Cortex of kidney (tissue), 1 donor: ENCODE measurements at places on chromosomes 1 and 21.

DNA sequence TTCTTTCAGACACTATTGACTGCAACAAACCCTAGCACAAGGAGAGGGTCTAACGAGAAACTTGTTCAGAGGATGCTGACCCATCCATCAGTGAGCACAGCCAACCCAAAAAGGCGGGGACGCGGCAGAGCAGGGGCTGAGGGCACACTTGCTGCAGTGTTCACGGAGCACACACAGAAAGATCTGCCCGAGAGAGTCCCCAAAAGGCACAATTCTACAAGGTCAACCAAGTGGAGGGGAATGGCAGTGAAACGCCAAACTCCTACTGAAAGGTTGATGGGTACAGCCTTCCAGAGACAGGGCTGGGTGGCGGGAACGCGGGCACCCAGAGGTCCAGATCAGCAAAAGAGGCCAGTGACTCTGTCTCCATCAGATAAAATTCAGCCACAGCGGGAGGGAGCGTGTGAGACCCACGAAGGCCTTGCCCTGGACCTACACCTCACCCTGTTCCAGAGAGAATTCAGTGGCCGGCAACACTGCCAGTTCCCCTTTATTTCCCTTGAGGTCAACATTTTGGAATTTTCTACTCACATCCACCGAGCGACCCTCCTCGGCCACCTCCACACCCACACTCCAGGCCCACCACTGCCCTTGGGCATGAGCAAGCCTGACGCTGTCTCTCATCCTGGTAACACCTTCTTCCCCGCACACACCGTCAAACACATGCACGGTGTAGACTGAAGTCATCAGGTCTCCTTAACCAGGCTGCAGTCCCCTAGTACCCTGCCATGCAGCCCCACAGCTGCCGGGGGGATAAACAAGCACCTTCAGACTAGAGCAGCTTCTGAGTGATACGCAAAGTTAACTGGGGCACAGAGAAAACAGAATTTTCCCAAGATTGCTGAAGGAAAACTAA lies 5.5 kb downstream of the GNG4 start:
- DNase-seq: no peak

DNA sequence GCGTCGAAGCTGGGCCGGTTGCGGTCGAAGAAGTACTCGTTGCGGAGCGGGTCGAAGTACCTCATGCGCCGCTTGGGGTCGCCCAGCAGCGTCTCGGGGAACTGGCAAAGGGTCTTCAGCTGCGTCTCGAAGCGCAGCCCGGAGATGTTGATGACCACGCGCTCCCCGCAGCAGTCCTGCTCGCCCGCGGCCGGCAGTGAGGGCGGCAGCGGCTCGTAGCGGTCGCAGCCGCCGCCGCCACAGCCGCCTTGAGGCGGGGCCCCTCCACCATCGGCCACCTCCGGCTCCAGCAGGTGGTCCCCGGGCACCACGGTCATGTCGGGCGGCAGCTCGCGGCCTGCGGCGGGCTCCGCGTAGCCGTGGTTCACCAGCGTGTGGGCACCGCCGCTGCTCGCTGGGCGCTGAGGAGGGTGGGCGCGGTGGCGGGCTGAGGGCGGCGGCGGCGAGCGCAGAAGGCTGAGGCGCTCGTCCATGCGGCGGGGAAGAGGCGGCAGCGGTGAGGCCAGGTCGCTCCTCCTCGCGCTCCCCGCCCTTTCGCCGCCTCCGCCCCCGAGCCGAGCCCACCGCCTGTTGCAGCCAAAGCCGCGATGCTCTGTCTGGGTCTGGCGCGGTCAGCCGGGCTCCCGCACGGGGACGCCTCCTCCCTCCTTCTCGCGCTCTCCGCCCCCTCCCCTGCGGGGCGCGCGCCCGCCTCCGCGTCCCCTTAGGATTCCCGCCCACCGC lies at the start of gene KCNA3:
Gene KCNA3 (minus strand): TSS at position 604 of the 723 bp plus-strand sequence. CDS start 131 bp downstream, at position 473.
- DNase-seq: no peak

DNA sequence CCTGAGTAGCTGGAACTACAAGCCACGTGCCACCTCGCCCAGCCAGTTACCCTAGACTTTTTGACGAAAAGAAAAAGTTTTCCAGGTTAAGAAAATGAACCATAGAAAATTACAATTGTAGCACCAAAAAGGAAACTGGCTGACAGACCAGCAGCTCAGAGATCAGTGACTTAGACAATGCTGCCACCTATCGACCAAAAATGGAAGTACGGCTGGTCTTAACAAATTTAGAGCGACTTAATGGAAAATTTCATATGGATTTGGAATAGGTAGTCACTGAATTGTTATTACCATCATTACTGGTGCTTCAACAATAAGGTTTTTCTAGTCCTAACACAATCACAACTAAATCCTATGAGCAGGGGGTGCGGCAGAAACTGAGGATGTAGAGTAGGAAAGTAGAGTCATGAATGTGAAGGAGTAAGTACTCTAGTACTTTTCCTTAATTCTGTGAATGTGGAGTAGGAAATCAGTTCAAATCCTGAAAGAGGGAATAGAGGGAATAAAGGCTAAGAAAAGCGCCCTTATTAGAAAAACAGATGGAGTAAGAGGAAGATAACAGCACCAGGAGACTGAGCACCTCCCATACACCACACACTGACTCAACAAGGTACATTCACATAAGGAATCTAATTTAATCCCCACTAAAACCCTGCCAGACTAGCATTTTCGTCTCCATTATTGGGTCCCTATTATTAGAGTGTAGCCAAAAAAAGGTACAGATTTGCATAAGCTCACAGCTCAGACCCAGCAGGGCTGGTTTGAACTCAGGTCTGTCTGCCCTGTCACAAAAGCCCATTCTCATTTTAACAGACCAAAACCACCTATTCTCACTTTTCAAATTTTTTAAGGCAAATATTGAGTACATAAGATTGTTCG lies 37.9 kb upstream of the MGST3 start:
- DNase-seq: no peak

DNA sequence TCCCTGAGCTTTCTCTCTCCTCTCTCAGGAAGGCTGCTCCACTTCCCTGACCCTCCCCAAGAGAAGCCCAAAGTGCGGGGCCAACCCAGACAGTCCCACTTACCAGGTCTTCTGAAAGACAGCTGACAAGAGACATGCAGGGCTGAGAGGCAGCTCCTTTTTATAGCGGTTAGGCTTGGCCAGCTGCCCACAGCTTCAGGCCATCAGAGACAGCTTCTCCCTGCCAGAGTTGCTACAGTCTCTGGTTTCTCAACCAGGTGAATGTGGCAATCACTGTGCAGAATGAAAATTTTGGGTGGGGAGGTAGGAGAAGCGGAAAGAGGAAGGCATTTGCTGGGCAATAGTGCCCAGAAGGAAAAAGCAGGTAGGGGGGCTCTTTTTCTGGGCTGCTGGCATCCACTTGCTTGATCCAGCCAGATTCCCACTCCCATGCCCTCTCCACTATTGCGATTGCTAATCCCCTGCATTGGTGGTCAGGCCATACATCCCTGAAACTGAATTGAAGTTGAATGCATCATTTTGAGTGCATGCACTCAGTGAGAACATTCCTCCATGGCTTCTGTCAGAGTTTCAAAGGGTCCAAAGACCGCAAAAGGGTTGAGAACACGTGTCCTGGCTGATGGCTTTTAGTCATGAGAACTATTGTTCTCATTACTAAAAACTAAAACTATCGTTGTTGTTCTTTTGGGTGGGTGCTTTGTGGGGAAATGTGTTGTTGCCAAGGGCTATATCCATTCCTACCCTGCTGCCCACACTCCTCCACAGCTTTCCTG lies at the start of gene S100A8:
Gene S100A8 (minus strand): TSS at position 136 of the 773 bp plus-strand sequence. CDS start 538 bp downstream, outside the sequence.
- DNase-seq: no peak

DNA sequence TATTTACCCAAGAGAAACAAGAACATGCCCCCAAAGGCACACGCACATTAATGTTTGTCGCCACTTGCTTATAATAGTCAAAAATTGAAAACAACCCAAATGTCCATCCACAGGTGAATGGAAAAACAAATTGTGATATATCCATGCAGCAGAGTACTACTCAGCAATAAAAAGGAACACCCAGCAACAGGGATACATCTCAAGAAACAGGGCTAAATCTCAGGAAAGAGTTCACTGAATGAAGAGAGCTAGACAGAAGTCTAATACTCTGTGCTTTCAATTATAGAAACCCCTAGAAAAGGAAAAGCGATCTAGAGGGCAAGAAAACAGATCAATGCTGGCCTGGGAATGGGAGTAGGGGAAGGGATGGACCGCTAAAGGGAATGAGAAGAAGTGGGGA lies 36.7 kb upstream of the LAPTM5 start:
- DNase-seq: no peak

DNA sequence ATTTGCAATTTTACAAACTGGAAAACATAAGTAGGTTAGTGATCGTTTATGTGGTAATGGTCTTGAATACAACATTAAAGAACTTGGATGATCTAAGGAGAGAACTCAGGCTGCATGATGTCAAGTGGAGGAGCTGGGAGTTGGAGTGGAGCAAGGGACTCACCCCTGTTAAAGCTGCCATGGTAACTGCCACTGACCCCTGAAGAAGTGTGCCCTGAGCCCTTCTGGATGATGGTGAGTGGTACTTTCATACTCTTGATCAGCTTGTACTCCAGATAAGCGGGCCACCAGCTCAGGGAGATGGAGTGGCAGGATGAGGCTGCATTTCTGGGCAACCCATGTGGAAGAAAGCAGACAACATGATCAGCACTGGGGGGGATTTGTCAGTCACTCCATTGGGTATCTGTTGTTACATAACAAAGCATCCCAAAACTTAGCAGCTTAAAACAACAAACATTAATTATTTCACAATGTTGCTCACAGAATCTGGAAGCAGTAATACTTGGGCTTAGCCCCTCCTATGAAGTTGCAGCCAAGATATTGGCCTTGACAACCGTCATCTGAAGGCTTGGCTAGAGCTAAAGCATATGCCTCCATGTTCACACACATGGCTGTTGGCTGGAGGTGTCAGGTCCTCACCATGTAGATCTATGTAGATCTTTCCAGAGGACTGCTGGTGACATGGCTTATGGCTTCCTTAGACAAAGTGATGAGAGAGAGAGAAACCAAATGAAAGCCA lies 213.8 kb downstream of the DUSP10 start:
- DNase-seq: no peak

GRCh38 chr1:31970873-31971272 lies 32.7 kb upstream of the PTP4A2 start:
- no peak for DNase-seq

- DNase-seq: no peak
Observed at GRCh38 chr1:228283043-228283371, 75.2 kb downstream of the OBSCN start.

DNA sequence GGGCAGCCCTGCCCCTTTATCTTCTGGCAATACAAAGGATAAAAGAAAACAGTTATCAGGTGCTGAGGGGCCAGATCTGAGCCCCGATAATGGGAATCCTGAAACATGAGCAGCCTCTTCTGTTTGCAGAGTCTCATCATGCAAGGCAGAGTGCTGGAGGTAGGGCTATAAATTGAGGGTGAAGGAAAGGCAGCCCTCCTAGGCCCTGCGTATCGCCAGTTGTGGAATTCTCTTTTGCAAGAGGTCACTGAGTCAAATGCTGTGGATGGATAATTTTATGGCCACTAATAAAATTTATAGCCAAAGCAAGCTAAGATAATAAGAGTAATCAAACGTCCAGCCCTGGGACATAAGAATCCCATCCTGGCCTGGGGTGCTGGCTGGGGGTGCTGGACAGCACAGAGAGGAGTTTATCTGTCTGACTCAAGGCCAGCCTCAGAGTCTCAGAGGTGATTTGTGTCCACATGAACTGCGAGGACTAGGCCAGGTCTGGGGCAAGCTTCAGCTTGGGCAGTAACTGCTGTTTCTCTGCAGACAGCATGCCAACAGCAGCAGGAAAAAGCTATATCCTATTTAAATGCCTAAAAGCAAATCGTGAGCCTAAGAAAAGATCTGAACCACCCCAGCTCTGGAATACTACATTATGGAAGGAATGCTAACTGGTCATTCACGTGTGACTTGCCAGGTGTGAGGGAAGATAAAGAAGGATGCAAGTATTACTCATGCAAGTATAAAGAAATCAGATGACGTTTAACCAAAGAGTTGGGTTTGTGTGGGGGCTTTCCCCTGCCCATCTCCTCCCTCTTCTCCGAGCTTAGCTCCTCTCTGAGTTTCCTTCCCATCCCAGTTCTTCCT lies 254.8 kb downstream of the KIF26B start:
- no peak for DNase-seq

- no peak for DNase-seq
Observed at GRCh38 chr1:19507516-19507915, 22.2 kb upstream of the CAPZB start.

DNA sequence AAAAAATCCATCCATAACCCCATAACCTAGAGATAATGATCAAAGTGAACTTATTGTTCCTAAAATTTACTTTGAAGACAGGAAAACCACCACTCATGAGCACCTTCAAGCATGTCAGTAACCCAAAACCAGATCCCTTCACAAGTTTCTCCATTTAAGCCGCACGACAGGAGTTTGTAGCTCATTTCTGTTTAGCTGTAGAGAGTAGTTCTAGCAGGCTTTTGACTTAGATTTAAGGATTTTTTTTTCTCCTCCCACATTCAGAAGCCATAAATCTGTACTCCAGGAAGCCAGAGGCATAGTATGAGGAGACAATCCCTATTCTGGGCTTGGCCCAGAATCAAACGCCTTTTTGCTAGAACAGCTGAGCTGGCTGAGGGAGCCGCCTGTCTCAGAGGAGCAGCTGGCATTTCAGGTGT lies 25.6 kb downstream of the TOMM20 start:
- DNase-seq: no peak

DNA sequence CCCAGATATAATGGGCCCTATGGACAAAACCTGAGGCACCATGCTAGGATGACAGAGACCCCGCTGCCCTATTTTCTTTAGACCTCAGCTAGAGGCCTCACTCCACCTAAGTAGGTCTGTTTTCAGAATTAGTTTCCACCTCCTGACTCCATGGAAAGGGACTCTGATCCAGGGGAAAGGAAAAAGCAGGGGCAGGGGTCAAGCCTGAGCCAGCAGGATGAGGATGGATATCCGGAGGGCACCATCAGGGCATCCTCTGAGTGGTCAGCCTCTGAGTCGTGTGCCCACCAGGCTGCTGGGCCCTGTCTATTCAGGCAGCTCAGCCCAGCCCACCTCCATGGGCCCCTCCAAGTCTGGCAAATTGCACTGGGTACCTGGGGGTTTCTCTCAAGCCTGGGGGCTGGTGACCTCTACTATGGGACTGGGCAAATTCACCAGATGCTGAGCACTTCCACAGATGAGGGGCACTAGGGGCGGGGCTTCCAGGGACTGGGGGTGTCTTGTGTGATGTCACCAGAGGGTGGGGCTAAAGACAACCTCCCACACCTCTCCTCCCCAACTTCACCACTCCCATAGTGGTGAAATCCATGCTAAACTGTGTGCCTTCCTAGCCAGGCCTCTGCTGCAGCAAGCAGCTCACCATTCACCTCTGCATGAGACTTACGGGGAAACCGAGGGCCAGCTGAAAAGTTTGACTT lies 5.5 kb downstream of the PAQR7 start:
- no peak for DNase-seq

DNA sequence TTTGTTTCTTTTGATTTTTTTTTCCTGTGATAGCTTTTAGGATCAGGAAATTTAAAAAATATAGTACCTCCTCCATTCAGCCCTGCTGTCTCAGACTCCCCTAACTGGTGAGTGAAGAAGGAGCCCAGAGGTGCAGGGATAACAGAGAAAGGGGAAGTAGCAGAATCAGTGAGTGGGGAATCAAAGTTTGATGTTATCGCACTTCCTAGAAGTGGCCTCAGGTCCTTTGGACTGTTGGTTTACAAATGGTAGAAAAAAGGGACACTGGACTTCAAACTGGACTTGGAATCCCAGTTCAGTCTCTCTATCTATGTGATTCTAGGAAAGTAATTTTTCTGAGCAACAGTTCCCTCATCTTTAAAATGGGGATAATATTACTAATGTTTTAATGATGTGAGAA lies 99.5 kb downstream of the FGGY start:
- DNase-seq: no peak
